WTC11 (cell line): ENCODE measurements at places on chromosomes 3 and 15.

DNA sequence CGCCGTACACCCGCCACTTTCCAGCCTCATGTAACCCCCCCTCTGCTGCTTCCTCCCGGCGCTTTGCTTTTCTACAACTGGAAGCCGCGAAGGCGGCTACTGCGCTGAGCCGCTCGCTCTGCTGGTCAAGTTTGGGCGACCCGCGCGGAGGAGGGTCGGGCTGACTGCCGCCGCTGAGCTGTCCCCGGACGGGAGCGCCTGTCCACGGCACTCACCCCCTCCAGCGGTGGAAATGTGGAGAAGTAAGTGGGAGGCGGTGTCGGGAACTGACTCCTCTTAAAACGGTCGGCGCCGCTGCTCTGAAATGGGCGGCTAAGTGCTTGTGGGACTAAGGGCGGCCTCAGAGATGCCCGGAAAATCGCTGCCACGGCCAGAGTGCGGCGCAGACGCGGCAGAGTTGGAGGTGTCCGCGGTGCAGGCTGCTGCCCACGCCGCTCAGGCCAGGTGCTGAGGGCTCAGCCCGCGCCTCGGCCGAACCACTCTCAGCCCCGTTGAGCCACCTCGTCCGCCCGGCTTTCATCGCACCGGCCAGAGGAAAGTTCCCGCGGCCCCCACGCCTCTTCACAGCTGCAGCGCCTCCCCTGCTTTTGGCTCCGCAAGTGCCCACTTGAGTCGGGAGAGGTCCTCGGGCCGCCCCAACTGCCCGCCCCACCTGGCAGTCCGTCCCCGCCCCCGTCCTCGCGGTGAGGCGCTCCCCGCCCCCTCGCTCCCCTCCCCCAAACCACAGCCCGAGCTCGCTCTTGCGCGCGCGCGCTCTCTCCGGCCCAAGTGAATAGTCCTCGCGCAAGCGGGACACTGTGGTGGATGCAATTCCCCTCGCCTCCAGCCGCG lies at the start of gene EPHA6:
Gene EPHA6 (plus strand): TSS at position 775 of the 831 bp plus-strand sequence.
- peak; percentile 62 for DNase-seq

- DNase-seq, result no peak
Measured at GRCh38 chr3:99960941-99961340, 143.3 kb downstream of the CMSS1 start.

DNA sequence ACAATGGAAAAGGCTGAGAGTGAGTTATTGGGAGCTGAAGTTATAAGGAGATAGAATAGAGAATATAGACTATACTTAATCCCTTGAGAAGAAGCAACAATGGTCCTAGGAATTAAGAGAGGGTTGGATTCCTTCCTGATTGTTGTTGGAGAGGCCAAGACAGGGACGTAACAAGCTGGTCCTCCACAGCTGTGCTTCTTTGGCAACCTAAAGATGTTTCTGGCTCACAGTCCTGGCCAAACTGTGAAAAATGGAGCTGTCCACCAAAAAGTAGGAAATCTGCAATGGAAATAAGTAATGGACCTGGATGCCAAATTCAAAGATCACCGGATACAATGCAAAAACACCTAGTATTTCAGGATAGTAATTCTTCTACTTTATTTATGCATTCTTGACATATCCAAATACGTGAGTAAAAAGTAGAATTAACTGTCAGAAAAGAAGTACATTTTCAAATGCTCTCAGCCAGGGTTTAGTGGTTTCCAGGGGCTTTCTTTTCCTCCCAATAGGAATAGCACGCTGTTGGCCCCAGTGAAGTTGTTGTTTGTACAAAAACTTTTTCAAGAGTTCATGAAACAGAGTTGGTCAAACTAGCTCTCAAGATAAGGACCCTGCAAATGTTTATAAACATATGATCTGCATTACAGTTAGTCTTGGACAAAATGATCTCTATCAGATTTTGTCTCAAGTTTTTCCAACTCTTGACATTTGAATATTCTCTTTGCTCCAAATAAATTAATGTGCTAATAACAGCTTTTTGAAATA lies 28.3 kb downstream of the CERS3 start:
- no peak for DNase-seq

- no peak for DNase-seq
Measured at GRCh38 chr15:31503758-31504461, 177.3 kb downstream of the KLF13 start.

DNA sequence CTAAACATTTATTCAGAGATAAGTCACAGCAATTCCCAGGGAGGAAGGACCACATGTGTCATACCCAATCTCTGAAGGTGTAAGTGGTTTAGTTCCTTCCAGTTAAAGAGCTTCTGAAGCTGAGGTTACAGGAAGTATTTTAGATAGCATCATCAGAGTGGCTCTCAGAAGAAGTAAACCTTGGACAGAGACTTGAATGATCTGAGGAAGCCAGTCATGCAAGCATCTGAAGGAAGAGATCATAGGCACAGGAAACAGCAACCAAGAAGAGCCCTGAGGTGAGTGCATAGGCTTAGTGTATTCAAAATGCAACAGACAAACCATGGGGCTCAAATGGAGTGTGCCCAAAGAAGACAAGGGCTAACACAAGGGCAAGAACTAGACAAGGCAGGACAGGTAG lies 210.3 kb downstream of the ULK4 start:
- DNase-seq, result no peak

- no peak for DNase-seq
Measured at GRCh38 chr15:48796930-48797329, 13.9 kb downstream of the CEP152 start.
